ENCODE measurements at places on chromosomes 1 and 21.

- DNase-seq = no peak
Measured at GRCh38 chr1:62514746-62515423, 78.0 kb downstream of the USP1 start.

- DNase-seq = no peak
Measured at GRCh38 chr1:181061891-181062835, 26.3 kb upstream of the IER5 start.

DNA sequence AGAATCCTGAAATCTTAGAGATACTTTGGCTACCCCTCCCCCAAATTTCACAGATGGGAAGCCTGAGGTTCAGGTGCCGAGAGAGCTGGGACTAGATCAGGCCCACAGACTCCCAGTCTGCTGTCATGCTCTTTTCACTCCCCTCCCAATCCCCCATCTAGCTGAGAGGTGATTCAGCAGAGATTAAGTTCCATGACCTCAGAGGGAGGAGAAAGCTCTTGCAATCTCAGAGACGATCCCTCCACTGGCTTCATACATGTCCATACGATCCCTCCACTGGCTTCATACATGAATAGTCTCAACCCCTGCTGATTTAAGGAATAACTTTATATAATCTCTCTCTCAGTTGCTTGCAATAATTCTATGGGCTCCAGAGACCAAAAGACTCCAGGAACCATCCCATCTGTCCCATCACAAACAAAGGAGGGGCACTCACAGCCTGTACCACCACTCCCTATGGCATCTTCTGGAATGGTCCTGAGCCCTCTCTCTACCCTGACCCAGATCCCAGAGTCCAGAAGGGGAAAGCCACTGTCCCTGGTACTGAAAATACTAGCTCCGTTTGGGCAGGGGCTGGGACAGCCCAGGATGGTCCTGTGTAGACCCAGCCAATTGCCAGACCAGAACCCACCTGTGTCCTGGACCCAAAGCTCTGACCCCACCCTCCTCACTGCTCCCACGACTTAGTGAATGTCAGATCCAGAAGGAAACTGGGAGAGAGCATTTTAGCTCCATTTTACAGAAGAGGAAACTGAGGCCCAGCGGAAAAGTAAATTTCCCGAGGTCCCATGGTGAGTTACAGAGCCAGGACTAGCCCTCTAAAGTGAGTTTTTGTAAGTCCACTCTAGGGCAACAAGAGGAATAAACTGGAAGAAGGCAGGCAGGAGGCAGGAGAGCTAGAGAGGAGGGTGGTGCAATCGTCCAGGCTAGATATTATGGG lies 27.1 kb downstream of the RIMS3 start:
- no peak for DNase-seq

DNA sequence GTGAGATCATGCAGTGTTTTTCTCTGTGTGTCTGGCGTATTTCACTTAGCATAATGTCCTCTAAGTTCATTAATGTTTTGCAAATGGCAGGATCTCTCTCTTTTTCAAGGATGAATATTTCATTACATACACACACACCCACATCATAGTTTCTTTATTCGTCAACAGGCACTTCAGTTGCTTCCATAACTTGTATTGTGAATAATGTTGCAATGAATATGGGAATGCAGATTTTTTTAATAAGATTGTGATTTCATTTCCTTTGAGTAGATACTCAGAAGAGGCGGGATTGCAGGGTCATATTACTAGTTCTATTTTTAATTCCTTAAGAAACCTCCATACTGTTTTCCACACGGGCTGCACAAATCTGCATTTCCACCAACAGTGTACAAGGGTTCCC lies 134.0 kb downstream of the CLEC20A start:
- no peak for DNase-seq

- no peak for DNase-seq
Measured at GRCh38 chr1:96465441-96465840, 256.1 kb upstream of the PTBP2 start.

GRCh38 chr1:181206513-181206912 lies 118.0 kb downstream of the IER5 start:
- DNase-seq = no peak

- no peak for DNase-seq
Measured at GRCh38 chr1:208892147-208892546, 648.0 kb upstream of the PLXNA2 start.

GRCh38 chr1:47792779-47793178 lies 204.4 kb downstream of the TRABD2B start:
- no peak for DNase-seq

DNA sequence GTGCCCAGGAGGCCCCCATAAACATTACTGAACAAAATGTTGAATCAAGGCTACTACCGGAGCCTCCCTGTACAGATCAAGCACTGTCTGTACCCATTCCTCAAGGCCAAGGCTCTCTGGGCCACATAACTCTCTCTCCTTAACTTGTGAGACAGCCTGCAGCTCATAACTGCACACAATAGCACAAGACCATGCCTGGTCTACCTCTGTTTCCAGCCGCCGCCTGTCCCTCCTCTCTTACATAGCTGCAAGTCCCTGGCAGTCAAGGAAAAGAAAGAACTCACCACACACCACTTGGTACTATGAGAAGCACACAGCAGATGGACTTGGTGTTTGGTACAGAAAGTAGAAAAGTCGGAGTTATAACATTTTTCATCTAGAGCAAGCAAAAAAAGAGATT lies 91.1 kb downstream of the SSBP3 start:
- DNase-seq = no peak

DNA sequence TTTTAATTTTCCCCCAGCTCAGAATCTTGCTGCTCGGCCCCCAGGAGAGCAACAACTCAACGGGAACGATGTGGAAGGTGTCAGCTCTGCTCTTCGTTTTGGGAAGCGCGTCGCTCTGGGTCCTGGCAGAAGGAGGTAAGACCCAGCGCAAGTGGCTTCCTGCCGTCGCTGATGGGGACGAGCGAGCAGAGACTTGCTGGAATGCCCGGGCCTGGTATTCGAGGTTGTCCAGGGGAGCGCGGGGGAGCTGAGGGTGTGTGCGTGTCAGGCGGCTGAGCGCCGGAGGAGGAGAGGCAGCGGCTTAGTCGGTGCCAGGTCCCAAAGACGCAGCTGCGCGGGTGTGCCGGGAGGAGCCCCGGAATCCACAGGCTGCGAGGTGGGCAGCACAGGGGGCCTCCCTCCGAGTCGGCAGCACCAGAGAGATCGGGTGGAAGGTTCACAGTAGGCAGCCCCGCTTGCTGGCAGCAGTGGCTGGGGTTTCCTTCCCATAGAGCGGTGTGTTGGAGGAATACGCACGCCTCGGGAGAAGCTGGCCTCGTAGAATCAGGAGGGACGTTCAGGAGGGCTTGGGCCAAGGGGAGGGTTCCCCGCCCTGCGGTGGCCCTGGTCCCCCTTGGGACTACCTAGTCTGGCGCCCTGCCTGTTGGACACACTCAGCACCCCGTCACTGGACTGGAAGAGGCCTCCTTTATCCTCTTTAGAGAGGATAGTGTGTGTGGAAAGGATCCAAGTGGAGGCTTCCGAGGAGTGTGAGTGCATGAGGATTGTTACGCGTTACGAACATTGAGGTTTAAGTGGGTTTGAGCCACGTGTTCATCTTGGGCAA lies 547 bp downstream of the PDPN start:
- DNase-seq = no peak

DNA sequence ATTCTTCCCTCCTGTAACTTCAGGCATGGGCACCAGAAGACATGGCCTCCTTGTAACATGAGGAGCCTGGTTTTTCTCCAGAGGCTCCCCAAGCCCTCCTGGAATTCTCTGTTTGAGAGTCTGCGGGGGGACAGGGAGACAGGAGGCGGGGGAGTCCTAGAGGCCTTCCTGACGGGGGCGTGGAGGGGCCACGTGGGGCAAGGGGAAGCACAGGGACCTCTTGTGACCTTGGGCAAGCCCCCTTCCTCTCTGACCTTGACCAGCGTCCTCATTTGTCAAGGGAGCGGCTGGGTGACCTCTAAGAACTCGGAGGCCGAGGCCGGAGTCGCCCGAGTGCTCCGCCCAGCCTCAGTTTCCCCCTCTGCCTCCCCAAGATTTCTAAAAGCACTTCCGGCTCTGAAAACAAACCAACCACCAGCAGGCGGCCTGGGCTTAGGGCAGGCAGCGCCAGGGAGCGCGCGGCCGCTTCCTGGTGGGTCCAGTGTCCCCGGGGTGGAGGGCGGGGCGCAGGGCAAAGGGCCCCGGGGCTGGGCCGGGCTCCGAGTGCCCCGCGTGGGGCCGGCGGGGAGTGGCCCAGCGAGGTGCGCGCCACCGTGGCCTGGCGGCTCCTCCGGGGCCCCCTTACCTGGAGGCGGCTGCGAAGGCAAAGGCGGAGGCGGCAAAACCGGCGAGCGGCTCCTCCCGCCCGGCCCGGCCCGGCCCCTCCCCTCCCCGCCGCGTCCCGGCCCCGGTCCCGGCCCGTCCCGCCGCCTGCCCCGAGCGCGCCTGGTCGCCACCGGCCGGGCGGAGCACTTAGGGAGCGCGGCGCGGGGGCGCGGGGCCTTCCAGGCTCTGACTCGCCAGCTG lies at the start of gene TMCO4:
Gene TMCO4, minus strand, starts transcription at position 687 of the 846 bp plus-strand sequence. CDS start 19,158 bp downstream, outside the sequence.
- DNase-seq = no peak

GRCh38 chr1:29431138-29431537 lies 194.8 kb downstream of the PTPRU start:
- no peak for DNase-seq

- no peak for DNase-seq
Measured at GRCh38 chr1:27868932-27869718, 3.2 kb upstream of the THEMIS2 start.

DNA sequence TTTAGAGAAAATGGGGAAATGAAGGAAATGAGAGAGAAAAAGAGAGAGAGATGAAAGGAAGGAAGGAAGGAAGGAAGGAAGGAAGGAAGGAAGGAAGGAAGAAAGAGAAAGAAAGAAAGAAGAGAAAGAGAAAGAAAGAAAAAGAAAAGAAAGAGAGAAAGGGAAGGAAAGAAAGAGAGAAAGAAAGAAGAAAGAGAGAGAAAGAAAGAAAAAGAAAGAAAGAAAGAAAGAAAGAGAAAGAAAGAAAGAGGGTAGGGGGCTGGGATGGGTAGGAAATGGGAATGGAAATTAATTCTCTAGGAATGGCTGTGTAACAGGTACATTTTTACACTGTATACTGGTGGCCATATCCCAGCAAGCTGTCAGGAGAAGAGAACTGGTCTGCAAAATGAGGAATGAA lies 4.3 kb upstream of the SH2D1B start:
- no peak for DNase-seq

DNA sequence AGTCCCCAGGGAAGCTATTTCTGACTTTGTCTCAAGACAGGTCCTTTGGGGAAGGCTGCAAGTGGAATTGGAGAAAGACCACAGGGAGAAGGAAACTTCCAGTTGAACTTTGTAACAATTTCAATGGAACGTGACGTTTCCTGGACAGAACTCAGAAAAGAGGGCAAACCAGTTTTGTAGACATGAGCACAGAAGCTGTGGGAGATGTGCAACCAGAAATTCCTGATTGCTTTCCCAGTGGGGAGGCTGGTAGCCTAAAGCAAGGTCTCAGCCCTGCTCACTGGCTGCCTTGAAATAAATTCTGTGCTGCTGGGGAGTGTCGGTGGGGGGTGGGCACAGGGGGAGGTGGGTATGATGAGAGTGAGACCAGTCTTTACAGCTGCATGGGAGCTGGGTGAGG lies 1206.7 kb upstream of the ADGRL2 start:
- no peak for DNase-seq

- no peak for DNase-seq
Measured at GRCh38 chr1:6357243-6357936, 36.2 kb downstream of the ACOT7 start.

GRCh38 chr1:71093938-71094337 lies 13.1 kb upstream of the ZRANB2 start:
- no peak for DNase-seq

- no peak for DNase-seq
Measured at GRCh38 chr1:40740039-40740996, 43.3 kb upstream of the KCNQ4 start.

GRCh38 chr21:15521644-15522001 lies 208.2 kb upstream of the USP25 start:
- no peak for DNase-seq

GRCh38 chr1:213274140-213274539 lies 223.1 kb downstream of the RPS6KC1 start:
- no peak for DNase-seq

GRCh38 chr21:44900559-44901251 lies 20.0 kb downstream of the ITGB2 start:
- DNase-seq = no peak

- no peak for DNase-seq
Measured at GRCh38 chr1:178642282-178642681, 82.8 kb upstream of the RALGPS2 start.

- no peak for DNase-seq
Measured at GRCh38 chr1:43839056-43839455, 94.5 kb upstream of the ARTN start.

- DNase-seq = no peak
Measured at GRCh38 chr21:41161428-41161827, 6.5 kb upstream of the BACE2 start.

GRCh38 chr1:203406446-203407045 lies 55.6 kb upstream of the FMOD start:
- DNase-seq = no peak

DNA sequence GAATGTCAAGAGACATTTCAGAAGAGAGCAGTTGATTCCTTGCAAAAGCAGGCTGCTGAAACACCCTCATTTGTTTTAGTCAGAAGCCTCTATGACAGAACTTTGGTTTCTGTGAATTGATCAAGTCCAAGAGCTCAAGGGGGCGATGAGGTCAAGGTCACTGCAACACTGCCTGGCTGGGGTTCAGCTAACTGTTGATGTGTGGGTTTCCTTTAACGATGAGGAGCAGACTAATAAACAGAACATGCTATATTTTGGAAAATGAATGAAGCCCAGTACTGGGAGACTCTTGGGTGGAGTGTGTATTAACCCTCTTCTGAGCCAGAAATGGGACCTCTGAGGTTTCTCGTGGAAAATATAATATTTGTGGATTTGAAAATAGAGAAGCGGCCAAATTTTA lies 109.3 kb downstream of the ZC3H11B start:
- no peak for DNase-seq

DNA sequence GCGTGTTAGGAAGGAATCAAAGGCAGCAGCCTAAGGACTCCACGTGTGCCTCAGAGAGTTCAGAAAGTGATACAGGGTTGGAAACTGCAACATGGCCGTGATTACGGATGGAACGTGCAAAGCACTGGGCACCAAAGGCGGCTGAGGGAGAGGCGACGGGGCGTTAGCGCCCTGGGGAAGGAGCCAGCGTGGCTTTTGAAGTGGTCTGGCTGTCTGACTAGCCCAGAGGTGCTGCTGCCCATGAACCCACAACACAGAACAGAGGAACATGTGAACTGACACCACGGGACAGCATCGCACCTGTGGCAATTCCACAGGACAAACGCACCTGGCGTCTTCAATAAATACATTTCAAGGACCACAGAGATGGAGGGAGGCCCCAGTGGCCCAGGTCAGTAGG lies 18.0 kb upstream of the TMEM52 start:
- DNase-seq = no peak

- no peak for DNase-seq
Measured at GRCh38 chr1:154837034-154837671, 32.9 kb downstream of the KCNN3 start.

- DNase-seq = no peak
Measured at GRCh38 chr1:32250893-32251716, at the start of gene LCK. LCK (plus strand) TSS chr1:32251265; CDS start chr1:32274330, 23,065 bp downstream.

- DNase-seq = no peak
Measured at GRCh38 chr1:115837740-115838421, 3.0 kb downstream of the NHLH2 start.

All from brain pericyte (primary cell).